ENCODE measurements at places on chromosomes 2 and 18.

DNA sequence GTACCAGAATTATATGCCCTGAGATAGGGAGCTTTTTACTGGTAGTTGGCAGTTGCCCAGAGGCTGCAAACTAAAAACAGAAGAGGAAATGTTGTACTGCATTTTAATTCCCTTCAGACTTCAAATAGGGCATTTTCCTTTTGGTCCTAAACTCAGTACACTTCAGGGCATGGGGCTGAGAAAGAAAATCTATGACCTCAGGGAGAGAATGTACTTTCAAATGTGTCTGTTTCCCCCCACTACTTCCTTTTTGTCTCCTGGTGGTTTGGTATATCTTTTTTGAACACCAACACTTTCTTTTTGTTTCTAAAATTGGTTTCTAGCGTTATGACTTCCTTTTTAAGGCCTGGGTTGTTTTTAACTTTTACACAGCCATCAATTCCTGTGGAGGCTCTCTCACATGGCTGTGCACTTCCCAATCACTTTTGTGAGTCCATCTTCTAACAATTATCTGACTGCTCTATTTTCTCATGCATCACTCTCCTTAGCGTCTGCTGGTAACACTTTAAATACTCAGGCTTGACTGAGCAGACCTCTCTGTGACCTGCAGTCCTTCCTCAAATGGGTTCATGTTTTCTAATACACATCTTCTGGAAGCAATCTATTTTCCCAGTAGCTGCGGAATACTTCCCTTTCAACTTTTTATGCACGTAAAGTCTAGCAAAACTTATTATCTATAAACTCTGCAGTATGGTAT lies 596.0 kb downstream of the LRP1B start:
- DNase-seq: no peak

- DNase-seq: no peak
These were observed 297.9 kb downstream of the RDH14 start for GRCh38 chr2:18262601-18263000.

DNA sequence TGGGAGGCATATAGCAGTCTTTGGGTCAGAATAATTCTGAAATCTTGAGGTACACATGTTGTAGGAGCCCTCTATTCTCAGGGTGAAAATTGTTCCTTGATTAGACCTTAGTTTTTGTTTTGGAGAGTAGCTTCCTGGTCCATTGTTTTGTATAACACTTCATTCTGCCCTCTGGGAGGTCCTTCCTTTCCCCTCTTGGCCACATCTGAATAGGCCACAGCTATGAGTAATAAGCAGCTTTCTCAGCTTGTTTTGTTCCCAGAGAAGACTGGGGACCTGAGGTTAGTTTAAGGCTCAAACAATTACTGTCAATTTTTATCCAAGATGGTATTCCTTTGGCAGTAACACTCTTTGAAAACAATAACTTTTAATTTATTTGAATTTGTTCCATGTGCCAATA lies 72.6 kb upstream of the NOL4 start:
- no peak for DNase-seq

- no peak for DNase-seq
These were observed 22.7 kb upstream of the RNF149 start for GRCh38 chr2:101331202-101331601.

Measured in LNCaP clone FGC (cell line).